ENCODE measurements at places on chromosomes 5 and 9.

- peak; percentile 50 for DNase-seq
Measured at GRCh38 chr5:79236970-79237739, 1.2 kb downstream of the JMY start.

DNA sequence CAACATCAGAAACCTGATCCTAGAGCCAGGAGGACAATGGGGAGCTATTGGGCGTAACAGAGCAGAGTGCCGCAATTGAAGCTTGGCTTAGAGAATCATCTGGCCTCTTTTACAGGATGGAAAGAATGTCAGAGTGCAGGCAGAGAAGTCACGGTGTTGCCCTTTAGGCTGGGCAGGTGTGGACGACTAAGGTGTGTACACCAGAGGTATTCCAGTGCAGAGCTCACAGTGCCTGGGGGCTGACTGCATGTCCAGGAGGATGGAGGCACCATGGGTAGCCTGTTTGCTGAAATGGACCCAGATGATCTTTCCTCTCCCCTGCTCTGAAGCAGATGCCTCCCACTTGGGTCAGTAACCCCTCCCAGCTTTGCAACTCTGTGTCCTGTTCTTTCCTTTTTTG lies 48.9 kb upstream of the TBC1D2 start:
- DNase-seq, result no peak

DNA sequence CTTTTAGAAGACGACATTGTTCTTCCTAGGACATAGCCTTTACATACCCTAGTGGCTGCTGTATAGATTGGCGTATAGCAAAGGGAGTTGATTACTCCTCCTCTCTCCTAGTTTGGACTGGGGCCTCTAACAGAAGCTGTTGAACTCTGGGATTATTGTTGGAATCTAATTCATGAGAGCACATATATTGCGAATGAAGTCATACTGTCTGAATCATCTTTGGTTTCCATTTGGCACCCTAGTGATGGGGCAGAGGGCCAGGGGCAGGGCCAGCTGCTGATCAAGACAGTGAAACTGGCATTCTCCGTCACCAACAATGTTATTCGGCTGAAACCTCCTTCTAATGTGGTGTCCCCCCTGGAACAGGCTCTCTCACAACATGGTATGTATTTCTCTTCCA lies 40.3 kb downstream of the NUP188 start:
- no peak for DNase-seq

DNA sequence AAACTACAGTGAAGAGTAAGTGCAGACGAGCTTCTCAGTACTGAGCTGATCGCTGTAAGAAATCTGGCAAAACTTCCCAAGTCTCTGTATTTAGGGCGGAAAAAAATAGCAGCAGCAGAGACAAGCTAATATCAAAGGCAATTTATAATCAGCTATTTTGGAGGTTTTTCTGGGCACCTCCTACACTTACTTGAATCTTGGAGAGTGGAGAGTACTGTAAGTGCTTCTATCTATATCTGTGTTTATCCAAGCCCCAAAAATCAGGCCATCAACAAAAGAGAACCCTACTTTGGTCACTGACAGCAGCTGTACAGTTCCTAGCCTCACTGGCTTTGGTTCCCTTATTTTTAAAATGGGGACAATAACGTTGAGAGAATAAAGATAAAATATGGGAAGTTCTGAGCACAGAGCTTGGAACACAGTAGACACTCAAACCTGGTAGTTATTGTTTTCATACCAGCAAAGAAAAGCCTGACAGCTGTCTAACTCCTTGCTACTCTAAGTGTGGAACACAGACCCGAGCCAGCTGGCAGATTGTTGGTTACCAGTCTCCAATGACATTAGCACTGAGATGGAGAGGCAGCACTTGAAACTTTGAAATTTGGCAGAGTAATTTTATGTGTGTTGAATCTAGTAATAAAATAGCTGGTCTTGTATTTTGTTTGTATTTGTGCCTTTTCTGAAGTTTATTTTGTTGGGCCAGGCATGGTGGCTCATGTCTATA lies 96.0 kb upstream of the SLC28A3 start:
- DNase-seq, result no peak

- DNase-seq, result no peak
Measured at GRCh38 chr9:134634176-134634575, 7.4 kb upstream of the COL5A1 start.

- DNase-seq, result no peak
Measured at GRCh38 chr5:163189023-163189553, 248.3 kb upstream of the CCNG1 start.

- no peak for DNase-seq
Measured at GRCh38 chr9:121698627-121699570, 47.5 kb downstream of the DAB2IP start.

DNA sequence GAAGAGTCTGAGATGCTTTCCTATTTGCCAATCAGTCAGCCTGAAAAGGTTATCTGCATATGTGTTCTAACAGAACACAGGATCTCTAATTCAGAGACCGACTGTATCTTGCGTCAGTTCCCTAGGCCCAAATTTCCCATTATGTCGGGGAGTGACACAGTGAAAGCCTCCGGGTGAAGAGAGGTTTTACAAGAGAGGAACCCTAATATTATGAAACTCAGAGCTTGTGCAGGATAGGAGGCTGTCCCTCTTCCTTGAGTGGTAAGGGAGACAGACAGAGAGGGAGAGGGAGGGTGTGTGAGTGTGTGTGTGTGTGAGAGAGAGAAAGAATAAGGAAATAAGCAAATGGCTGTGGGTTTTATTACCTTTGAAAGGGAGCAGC lies 1.9 kb downstream of the CD14 start:
- no peak for DNase-seq

GRCh38 chr5:88724201-88724600 lies 158.8 kb downstream of the MEF2C start:
- peak; percentile 29 for DNase-seq

GRCh38 chr9:126690431-126691051 lies 76.8 kb downstream of the LMX1B start:
- DNase-seq, result peak; percentile 37

GRCh38 chr9:78982849-78983248 lies 588.9 kb upstream of the TLE4 start:
- DNase-seq, result no peak

DNA sequence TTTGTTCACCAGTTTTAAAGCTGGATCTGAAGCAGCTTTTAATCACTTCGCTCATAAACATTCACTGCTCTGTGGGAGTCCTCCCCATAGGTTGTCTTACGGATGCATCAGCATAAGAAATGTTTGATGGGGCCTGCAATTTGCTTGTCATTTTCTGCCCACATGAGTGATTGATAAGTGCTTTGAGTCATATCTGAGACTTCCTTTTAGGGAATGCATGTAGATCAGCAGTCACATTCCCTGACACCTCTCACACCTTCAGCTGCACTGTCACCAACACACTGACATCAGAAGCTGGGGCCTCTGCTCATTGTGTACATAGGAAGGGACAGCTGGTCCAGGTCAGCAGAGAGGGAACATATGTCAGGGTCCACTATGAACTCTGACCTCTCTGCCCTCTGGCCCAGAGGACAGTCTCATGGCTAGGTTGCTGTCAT lies 84.1 kb upstream of the SPATA31D4 start:
- no peak for DNase-seq
